Uterine smooth muscle cell (primary cell): ENCODE measurements at places on chromosomes 7 and 10. TPM values are rescaled to one million over a fixed set of nuclear protein-coding genes. Genes with fewer than 3 reads are reported as not detected.

Gene BLNK
- total RNA-seq, result not detected in 2 replicates

Gene SRI
- total RNA-seq, result 168 and 180 TPM in 2 replicates

Gene ZNF727
- 0.11 and 0.75 TPM in 2 replicates for total RNA-seq

Gene TUBB8
- not detected in 2 replicates for total RNA-seq

Gene EPHA1
- 0.12 and 0.33 TPM in 2 replicates for total RNA-seq

Gene FAM25A
- total RNA-seq, result not detected in 2 replicates
